ENCODE measurements at places on chromosomes 3 and 15.

- DNase-seq, result peak; percentile 83
These were observed 30.6 kb downstream of the CMTM7 start for GRCh38 chr3:32421991-32422859.

GRCh38 chr3:124777762-124778470 lies 47.7 kb downstream of the UMPS start:
- DNase-seq, result no peak

DNA sequence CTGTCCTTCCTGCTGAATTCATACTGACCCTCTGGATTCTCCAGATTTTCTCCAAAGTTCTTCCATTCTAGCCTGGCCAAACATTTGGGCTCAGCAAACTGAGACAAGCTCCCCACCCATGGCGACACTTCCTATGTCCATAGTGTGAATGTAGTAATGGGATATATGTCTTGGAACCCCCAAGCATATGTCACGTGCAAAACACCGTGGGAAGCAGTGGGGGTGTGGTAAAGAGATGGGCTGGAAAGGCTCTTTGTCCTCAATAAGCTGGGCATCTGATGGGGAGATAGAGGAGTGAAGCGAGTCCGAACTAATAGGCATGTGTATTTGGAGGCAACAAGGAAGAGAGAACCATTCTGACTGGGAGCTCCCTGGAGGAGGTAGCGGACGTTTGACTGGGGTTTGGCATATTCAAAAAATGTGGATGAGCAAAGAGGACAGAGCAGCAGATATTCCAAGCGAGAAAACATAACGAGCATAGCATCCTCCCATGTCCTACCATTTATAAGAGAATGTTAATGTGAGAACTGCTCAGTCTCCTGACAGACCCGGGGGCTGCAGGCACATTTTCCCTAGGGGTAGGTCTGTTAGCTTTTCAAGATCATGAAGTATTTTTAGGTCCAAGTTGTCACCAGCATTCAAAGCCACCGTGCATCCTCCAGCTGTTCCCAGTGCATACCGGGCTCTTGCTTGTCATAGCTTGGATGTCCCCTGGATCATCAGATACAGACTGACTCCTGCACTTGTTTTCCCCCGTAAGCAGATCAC lies 25.6 kb downstream of the TPM1 start:
- no peak for DNase-seq

GRCh38 chr3:48347500-48347899 lies 14.0 kb upstream of the SPINK8 start:
- DNase-seq, result no peak

GRCh38 chr15:54979964-54980363 lies 216.8 kb downstream of the RSL24D1 start:
- no peak for DNase-seq

DNA sequence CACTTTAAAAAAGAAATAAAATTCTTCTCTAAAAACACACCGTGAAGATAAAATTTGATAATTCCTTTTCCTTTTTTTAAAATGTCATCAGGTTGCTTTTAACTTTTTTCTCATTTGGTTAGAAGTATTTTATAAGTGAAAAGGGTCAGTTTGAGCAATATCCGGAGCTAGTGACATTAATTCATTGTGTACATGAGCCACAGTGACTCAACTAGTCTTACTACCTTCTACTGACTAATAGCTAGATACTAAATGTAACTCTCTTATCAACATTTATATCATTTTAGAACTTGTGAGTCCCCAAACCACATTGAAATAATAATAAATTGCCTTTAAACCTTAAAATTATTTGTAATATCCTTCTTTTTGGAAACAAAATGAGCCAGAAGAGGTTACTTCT lies 101.2 kb upstream of the ZBTB20 start:
- DNase-seq, result no peak

GRCh38 chr3:62942764-62943163 lies 67.5 kb upstream of the CADPS start:
- no peak for DNase-seq

GRCh38 chr3:36540888-36541518 lies 160.7 kb downstream of the STAC start:
- no peak for DNase-seq

GRCh38 chr15:33111041-33111451 lies 83.5 kb downstream of the FMN1 start:
- no peak for DNase-seq

DNA sequence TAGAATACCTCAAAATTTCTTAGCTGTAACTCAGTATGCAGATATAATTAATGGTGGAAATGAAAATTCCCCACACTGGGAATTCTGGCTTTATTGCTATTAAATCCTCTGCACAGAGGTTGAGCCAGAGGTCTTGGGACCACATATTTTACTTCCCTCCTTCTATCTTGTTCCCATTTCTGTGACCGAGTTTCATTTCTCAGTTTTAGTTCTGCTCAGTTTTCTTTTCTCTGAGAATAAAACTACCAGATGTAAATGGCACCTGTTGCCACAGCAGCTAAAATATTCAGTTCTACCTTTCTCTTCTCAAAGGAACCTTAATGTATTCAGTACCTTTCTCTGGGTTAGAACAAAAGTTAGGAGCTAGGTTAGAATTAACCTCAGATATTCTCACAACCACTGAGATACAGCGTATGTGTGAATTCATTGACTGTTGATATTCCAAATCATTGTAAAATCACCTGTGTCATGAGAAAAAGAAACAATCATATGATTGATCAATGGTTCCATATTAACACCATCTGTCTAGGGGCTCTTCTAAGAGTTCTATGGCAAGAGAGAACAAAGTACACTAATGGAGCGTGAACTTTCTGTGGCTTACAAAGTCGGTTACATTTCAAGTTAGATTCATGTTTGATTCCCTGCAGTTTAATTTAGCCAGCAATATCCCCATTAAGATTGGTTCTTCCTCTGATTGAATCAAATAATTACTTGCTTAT lies 374.1 kb downstream of the EFHB start:
- DNase-seq, result no peak

GRCh38 chr3:75042941-75043340 lies 428.5 kb upstream of the CNTN3 start:
- no peak for DNase-seq

DNA sequence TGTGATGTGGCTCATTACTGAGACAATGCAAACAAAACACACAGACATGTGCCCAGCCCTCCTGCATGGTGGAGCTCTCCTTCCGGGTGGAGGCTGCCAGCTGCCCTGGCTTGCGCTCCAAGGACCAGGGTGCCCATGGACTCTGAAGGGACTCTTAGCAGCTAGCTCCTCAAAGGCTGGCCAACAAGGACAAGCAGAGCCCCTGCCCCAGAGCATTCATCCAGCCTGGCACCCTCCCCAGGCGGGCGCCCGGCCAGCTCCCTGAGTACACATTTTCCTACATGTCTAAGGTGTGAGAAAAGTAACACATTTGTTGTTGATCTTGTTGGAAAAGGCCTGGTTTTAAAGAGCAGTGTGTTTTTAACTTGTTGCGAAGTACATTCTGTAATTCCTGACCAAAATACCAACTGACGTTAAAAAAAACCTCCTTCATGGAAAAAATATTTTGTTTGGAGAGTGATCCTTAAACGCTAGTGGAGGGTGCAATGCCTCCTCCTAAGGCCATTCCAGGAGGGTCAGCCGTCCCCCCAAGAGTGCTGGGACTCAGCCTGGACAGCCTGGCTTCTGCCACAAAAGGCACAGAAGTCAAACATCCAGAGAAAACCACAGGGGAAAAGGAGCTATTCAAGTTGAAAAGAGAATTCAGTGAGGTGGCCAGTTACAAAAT lies 86.9 kb downstream of the KLF15 start:
- no peak for DNase-seq

Data from T1000 (cell line).